CMK (cell line): ENCODE measurements at places on chromosomes 1 and 21.

DNA sequence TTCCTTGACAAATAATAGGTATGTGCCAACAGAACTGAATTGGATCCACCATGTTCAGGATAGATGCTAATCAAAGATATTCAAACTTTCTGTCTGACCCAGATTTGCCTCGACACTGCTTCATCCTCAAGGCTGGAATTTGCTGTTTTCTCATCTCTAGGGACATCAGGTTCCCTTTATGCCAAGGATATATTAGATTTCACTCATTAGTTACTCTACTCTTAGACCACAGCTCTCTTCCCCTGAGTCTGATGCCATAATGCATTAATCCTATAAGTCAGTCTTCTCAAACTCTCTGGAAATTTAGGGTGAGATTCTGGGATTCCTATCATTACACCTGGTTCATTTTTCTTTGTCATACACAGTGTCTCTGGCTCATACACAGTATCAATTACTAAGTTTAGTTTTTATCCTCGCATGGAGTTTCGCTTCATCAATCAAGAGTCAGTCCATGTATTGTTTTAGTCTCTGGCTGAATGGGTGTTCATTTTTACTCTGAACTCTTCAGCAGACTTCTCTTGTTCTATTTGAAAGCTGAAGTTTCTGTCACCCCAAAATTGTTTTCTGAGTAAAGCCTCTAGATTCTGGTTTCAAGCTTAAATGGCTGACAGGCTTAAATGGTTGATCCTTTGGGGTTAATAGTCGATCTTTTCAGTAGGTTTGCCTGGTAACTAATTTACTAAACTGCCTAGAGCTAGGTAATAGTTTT is 9.3 kb upstream of the DCAF6 start:
- no peak for DNase-seq

DNA sequence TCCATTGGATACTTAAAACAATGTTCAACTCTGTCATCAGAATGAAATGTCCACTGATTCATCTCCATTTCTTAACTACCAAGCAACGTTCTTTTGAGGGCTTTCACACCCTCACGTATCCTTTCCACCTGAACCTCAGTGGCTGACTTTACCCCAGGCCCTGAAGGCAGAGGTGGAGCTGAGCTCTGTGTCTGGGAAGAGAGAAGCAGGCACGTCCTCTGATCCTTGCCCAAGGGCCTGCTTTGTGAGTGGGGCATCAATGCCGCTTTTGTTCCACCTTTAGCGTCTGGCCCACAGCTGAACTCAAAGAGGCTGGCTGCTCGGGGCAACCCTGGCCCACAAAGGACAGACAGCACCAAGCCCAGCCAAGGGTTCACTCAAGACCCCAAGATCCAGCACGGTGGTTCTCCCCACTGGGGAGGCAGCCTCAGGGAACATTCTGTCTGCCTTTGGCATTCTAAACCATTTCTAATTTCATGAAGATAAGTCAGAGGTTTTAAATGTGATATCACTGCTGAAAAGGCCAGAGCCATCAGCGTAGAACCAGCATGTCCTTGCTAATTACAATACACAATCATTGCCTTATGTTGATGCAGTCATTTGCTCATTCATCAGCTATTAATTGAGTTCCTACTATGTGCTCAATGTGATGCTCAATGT is 126.0 kb upstream of the UBE2U start:
- DNase-seq, result no peak

- peak; percentile 30 for DNase-seq
Measured at GRCh38 chr1:236759252-236759859, 35.7 kb upstream of the MTR start.

GRCh38 chr1:8711151-8711550 is 106.3 kb downstream of the RERE start:
- no peak for DNase-seq

GRCh38 chr1:201137579-201138310 is 10.8 kb upstream of the ASCL5 start:
- no peak for DNase-seq

GRCh38 chr1:22861764-22862440 is 110.8 kb downstream of the LACTBL1 start:
- no peak for DNase-seq

DNA sequence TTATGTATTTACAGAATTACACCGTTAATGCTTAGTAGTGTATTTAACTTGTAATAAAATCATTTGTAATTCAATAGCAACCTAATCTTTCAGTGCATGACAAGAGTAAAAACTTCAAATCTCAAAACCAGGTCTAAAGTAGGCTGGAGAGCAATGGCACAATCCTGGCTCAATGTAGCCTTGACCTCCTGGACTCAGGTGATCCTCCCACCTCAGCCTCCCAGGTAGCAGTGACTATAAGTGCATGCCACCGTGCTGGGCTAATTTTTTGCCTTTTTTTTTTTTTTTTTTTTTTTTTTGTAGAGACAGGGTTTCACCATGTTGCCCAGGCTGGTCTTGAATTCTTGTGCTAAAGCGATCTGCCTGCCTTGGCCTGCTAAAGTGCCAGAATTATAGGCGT is 11.3 kb downstream of the IPP start:
- DNase-seq, result no peak

GRCh38 chr1:60942896-60943638 is 139.3 kb upstream of the NFIA start:
- DNase-seq, result no peak

- no peak for DNase-seq
Measured at GRCh38 chr21:43608664-43609063, 50.6 kb downstream of the HSF2BP start.

- DNase-seq, result no peak
Measured at GRCh38 chr1:81780705-81781454, 19.9 kb upstream of the ADGRL2 start.

GRCh38 chr21:27681038-27681437 is 714.1 kb upstream of the ADAMTS5 start:
- DNase-seq, result no peak
